ENCODE measurements at places on chromosomes 11 and 22.

DNA sequence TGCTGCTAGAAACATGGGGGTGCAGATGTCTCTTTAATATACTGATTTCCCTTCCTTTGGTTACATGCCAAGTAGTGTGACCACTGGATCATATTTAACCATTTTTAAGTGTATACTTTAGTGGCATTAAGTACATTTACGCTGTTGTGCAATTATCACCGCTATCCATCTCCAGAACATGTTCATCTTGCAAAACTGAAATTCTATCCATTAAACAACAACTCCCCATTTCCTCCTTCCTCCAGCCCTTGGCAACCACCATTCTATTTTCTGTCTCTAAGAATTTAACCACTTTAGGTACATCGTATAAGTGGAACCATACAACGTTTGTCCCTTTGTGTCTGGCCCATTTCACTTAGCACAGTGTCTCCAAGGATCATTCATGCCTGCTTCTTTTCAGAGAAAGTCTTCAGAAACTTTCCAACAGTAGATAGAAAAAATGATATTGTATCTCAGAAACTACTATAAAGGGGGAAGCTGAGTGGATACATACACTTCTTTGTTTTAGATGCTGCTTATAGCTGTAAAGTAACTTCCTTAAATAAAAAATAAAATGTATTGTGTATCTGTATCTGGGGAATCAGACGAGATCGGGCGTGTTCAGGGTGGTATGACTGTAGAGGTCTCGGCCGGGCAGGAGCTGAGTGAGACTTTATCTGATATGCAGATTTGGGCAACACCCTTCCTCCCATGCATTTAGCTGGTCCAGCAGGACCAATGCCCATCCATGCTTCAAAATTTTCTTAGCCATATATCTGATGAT lies 44.6 kb upstream of the ZBED5 start:
- DNase-seq = no peak

DNA sequence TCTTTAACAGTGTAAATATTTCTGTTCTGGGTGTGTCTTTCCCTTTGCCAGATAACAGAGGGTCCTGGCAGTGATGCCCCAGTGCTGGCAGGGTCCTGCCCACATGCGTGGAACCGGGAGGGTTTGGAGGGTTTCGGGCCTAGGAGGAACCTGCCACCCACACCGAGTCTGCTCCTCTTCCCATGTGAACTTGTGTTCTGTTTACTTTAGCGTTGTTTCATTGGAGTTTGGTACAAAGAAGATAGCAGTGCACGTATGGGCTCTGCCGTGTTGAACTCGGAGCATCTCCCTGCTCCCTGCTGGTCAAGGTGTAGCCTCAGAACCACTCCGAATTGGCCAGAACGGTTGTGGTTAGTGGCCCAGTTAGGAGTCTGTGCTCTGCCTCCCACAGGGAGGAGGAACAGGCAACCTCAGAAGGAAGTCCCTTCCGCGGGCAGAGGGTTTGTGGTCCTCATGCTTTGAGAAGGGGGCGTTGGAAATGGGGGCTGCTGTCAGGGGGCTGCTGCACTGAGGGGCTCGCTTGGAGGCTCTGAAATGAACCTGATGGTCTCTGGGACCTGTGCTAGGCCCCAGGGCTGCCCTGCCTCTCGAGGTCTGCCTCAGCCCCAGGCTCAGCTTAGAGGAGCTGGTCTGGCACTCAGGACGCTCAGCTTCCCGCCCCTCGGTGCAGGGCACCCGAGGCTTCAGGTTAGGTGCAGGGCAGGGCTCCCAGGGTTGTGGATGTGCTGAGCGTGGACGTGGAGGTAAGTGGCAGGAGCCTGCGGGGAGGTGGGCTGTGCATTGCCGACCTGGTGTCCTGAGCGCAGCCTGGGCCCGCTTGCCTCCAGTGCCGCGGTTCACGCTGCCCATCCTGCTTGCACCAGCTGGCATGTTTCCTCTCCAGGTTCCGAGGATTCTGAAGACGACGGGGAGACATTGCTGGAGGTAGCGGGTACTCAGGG lies 10.4 kb downstream of the PHRF1 start:
- no peak for DNase-seq

DNA sequence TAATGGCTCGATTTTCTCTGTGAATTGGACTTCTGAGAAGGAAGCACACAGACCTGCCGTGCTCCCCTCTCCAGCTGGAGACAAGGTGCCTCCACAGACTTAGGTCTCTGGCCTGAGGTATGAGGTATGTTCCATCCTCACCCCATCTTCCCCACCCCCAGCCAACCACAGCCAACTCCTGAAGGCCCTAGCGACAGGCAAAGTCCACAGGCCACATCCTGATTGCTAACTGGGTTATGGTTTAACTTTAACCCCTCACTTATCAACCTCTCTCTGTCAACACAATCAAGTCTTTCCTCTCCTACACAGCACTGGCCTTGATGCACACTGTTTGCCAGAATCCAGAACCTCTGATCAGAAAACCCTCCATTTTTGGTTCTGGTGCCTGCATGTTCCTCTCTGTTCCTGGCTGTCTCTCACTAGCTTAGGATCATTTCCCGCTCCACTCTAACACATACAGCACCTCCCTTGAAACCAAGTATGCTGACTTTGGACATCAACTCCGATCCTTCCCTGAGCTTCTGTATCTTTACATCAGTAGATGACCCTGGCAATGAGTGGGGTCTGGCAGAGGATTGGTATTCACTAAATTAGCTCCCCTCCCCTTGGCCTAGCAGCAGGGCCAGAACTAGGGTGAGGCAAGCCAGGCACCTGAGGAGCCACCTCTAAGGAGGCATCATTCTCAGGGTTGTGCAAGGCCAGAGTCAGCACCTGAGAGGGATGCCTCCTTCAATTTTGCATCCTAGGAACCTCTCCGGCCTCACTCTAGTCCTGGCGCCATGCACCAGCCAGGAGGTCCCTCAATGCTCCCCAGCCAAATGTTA lies 22.0 kb downstream of the JAML start:
- DNase-seq = no peak

GRCh38 chr22:28931844-28932567 lies 48.6 kb downstream of the ZNRF3 start:
- no peak for DNase-seq

DNA sequence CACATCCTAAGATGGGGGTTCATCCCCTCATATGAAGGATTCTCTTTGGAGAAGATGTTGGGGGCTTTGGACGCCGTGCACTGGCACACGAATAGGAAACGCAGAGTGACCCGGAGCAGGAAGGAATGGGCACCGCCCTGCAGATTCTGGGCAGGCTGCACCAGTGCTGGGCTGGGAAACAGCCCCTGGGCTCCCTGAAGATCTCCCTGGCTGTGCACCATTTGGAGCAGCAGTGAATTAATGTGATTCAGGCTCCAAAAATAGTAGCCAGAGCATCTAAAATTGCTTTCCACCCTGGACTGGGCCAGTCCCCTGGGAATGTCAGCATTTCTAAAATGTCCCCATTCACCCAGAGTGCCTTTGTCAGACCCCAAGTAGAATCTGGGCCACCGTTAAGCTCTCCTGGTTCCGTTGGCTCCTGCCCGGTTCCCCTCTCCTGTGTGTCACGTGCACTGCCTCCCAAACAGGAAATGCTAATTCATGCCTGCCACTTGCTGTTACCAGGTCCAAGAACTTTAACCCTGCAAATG lies 18.6 kb downstream of the IRAG1 start:
- no peak for DNase-seq

DNA sequence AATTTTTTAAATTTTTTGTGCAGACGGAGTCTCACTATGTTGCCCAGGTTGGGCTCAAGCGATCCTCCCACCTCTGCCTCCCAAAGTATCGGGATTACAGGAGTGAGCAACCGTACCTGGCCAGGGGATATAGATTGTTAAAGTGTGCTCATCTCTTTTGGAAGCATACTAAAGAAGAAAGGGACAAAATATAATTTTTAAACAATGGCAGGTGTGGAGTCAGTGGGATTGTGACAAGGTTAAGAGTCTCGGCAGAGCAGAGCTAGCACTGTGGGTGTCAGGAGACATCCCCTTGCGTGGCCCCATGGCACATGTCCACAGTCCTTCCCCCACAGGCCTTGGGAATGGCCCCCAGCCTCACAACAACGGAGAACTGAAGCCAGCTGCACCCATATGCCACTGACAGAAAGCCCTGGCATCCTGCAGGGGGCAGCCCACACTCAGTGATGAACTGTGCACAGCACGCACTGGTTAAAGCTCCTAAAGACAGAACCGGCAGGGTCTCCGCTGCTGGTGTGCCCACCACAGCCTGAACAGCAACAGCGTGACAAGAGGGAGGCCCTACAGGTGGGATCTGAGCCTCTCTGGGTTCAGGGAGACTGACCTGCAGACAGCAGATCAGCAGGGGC lies 29.9 kb downstream of the SERPIND1 start:
- DNase-seq = peak; percentile 61

DNA sequence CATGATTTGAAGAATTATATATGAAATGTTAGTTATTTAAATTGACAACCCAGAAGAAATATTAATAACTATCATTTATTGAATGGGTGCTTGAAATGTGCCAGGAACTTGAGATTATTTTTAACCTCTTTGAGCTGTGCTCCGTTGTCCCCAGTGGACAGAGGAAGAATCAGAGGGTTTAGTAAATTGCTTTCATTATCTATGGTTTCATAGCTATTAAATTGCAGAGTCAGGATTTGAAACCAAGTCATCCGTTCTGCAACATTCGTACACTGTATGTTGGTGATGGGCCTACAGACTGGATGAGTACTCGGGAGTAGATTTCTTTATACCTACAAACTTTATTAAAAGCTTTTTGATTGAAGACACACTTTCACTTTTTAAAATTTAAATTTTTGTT lies 4.9 kb downstream of the HSD17B12 start:
- no peak for DNase-seq

DNA sequence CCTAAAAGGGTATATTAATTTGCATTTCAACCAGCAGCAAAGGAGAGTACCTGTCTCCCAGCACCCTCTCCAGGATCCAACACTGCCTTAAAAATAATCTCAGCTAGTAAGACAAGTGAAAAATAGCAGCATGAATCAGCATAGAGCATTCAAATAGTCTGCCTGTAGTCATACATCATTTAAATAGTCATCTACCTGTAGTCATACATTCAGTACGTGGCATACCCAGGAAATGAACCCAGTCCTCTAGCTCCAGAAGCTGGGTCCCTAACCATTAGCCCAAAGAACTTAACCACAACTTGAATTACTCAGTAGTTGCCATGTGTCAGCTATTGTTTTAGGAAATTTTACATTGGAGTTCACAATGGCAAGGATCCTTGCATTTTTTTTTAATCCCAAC lies 9.3 kb downstream of the TENM4 start:
- DNase-seq = no peak

DNA sequence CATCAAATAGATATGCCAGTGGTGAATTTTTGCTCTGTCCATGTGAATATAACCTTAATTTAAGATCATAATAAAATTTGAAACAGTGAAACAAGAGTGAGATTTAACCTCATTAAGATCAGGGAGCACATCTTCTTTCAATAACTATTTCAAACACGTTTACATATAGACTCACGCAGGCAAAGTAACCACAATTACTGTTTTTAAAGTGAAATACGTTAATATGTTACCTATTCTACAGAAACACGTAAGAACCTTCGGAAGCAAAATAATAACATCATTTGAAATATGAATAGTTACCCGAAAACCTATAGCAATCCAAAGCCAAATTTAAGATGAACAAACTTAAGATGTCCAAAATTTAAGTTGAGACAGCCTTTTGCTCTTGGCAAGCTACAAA lies 136.2 kb upstream of the ZC3H12C start:
- DNase-seq = no peak

GRCh38 chr11:24697522-24698111 lies 200.8 kb downstream of the LUZP2 start:
- no peak for DNase-seq

DNA sequence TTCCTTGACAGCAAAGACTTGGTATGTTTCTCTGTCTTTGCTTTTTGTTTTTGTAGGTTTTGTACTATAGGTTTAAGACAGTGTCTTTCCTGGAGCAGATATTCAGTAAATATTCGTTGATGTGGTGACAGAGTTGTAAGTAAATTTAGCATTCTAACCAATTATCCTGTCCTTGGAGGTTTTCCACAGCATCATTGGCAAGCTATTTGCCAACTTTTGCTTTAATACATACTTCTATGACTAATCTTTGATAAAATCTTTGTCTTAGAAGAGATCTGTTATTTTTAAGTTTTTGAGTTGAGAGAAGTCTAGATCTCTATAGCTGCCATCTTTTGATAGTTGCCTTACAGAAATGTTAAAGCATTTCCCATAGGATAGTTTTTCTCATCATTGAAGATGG lies 3.8 kb downstream of the USP47 start:
- no peak for DNase-seq

- DNase-seq = no peak
These were observed 39.3 kb downstream of the LRP5 start for GRCh38 chr11:68351450-68352275.

DNA sequence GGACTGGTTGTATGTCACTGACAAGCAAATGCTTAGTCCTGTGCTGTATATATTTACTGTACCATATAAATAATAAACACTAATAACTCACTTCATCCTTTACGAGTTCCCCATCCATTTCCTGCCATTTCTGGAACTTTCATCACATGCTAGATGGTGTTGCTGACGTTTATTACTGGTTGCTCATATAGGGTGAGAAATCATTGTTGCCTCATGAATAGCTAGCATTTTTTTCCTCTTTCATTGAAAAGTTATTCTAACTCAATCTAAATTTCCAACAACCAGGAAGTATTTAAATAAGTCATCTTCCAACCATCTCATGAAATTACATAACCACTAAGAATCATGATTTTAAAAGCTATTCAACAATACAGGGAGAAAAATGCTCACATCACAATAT lies 88.6 kb upstream of the RCN1 start:
- DNase-seq = no peak

DNA sequence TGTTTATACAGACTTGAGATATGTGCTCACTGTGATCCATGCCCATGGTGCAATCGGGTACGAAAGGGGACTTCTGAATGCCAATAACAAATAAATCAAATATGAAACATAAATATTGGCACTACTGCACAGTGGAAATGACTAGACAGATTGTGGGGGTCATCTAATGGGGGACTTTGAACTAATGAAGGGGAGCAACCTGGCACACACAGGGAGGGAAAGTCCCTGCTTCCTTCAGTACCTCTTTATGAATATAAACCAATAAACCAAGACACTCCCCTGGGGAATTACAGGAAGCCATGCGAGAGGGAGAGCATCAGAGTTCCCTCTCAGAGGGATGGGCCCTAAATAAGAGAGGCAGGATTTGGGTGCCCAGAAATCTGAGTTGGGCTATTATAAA lies 21.1 kb downstream of the MIF start:
- DNase-seq = no peak

DNA sequence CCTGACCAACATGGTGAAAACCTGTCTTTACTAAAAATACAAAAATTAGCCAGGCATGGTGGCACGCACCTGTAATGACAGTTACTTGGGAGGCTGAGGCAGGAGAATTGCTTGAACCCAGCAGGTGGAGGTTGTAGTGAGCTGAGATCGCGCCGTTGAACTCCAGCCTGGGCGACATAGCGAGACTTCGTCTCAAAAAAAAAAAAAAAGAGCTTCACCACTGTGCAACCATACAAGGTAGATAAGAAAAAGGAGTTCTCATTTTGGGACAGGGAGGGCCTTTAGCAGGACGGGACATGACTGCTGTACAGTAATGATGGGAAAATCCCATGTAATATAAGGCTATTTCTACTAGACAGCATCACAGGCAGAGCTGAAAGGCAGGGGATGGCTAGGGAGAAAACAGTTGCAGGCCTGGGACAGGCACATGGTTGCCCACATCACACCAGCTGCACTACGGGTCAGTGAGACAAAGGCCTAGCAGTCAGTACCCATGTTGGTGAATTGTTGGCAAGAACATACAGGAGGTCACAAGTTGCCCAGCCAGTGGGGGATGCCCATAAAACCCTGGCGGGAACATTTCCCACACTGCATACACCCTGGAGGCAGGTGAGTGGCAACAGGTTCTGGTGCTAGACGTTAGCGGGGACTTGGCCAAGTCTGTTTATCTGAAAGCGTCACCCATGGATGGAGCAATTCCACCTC lies 5.4 kb downstream of the TANGO2 start:
- DNase-seq = no peak

All from lung (tissue), 17 donors.